ENCODE measurements at places on chromosomes 4 and X.

GRCh38 chrX:39194673-39195072, 393.4 kb downstream of the MID1IP1 start:
- no peak for DNase-seq

- no peak for DNase-seq
Observed at GRCh38 chr4:10003666-10004065, 17.6 kb downstream of the SLC2A9 start.

- no peak for DNase-seq
Observed at GRCh38 chr4:186757696-186758355, 34.2 kb upstream of the FAT1 start.

GRCh38 chr4:102196221-102196620, 149.1 kb downstream of the SLC39A8 start:
- DNase-seq: no peak

- DNase-seq: no peak
Observed at GRCh38 chr4:144818136-144818535, 172.2 kb downstream of the HHIP start.

GRCh38 chr4:69714086-69714485, 46.3 kb downstream of the SULT1B1 start:
- no peak for DNase-seq

- no peak for DNase-seq
Observed at GRCh38 chr4:112296949-112297880, at the start of gene ALPK1. TSS of gene ALPK1 (plus strand) at chr4:112297369.

GRCh38 chr4:1168191-1169101, 3.9 kb downstream of the SPON2 start:
- no peak for DNase-seq

DNA sequence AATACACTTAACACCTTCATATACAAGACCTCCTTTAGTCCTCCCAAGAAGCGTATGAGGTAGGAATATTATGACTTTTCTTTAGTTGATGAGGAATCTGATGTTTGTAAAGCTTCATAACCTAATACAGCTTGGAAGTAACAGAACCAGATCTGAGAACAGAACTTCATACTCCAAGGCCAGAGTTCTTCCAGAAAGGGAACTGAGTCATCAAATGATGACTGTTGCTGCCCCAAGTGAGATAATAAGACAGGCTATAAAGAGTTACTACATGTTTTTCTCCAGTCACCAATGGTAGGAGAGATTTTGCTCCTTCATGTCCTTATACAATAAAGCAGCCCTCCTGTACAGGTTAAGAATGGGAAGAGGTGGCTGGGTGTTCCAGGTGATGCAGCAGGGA, 74.3 kb upstream of the ANXA3 start:
- DNase-seq: no peak

- DNase-seq: no peak
Observed at GRCh38 chr4:59243038-59243437, 1957.1 kb upstream of the ADGRL3 start.

- DNase-seq: no peak
Observed at GRCh38 chr4:48985976-48986653, at the start of gene CWH43. TSS of gene CWH43 (plus strand) at chr4:48986275. CDS start at chr4:48986430, 155 bp downstream.

DNA sequence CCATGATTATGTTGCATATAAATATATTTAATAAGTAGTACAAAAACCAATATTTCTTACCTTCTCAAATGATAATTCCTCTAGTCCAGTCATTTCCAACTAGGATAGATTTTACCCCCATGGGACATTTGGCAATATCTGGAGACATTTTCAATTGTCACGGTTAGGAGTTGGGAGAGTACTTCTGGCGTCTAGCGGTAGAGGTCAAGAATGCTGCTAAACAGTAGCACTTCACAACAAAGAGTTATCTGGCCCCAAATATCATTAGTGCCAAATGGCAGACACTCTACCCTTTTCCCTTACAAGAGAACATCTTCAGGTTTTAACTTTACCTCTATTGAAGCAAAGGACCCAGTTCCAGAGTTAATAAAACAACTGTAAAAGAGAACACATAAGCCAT, 168.1 kb downstream of the FAT4 start:
- no peak for DNase-seq

- DNase-seq: no peak
Observed at GRCh38 chrX:77347572-77347971, 99.6 kb upstream of the FGF16 start.

GRCh38 chr4:166257276-166257675, 384.2 kb downstream of the TLL1 start:
- no peak for DNase-seq

- DNase-seq: no peak
Observed at GRCh38 chrX:137062915-137063617, 29.3 kb upstream of the GPR101 start.

GRCh38 chrX:71492231-71493065, 40.5 kb upstream of the OGT start:
- DNase-seq: peak; percentile 13

DNA sequence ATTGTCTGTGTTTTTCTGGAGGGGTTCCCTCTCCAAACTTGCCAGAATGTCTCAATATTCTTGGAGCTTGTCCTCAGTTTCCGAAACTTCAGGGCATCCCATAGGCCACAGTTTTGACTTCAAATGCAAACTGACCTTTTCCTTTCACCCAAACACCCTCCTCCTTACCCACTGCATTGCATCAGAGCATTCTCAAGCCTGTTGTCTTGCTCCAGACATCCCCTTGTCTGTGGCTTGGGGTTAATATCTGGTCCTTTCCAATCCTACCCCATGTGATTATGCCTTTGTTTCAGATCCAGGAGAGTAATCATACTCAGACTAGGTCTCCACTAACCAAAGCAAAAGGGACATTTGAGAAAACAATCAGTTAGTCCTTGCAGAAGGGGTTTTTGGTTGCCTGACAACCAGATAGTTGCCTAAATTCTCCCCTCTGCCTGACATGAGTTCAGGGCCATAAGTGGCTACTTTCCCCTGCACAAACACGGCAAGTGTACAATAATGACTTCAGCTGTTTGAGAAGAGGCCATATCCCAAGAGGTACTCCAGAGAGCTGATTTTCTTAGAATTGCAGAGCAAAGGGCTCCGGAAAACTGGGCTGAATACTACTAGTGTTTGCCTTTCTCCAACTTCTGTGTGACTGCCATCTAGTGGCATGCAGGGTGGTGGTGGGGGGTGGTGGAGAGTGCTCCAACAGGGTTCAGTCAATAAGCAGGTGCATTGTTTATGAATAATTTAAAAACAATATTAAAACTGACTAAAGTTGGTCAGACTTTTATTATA, 130.2 kb downstream of the CHRDL1 start:
- DNase-seq: no peak

- no peak for DNase-seq
Observed at GRCh38 chrX:106728337-106728736, 1.8 kb downstream of the RNF128 start.

- no peak for DNase-seq
Observed at GRCh38 chr4:76783836-76784235, 114.1 kb downstream of the SOWAHB start.

DNA sequence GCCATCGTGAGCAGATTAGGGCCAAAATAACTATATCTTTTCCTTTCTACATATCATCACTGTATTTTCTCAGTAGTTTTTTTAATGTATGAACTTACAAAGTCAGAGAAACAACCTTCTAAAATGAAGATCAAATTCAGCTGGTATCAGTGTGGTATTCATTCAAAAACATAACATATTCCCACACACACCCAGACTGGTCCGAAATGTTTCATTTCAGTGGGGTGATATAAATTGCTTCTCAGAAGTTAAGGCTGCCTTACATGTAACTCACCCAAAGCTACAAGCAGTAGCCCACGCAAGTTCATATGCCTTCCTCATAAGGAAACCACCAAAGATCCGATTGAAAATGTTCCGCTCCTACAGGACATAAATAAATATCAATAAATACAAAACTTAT, 37.8 kb downstream of the ACOT9 start:
- DNase-seq: no peak

DNA sequence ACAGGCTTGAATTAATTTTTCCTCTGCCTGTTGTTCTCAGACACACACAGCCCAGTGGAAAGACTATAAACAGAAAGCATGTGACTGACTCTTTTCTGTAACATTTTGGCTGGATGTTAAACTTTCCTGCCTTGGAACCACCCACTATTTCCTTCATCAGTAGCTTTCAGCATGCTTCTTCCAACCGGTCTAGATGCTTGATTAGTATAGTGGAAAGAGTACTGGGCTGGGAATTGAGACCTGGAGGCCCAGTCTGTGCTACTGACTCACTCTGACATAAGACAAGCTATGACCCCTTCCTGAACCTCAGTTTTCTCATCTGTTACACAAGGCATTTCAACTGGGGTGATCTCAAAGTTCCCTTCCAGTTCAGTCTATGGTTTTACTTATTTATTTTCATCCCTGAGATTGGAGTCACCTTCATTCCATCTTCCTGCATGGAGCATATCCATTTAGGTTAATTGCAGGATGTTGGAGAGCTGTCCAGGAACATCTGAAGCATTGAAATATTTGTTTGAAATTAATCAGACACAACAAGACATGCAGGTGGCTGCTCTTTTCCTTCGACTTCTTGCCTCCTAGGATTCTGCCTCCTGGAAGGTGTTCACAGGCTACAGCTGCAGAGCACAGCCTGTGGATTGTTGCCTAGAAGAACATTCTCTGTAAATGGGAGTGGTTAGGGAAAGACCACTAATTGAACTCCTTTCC, 173.4 kb downstream of the RTL9 start:
- no peak for DNase-seq

- DNase-seq: no peak
Observed at GRCh38 chr4:120443116-120443515, 376.5 kb upstream of the MAD2L1 start.

DNA sequence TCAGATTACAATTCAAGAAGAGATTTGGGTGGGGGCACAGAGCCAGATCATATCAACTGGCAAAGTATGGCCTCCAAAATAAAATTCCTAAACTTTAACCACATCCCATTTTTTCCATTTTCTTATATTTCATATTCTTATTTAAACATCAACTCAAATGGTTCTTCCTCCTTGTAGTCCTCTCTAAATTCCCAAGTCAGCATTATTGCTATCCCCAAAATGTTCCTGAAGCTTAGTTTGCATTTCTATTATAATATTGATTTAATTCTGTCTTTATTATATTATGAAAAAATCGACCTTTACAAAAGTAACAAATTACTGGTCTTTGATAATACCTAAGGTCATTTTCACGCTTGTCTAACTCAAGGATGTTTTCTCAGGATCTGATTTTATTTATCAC, 67.5 kb downstream of the NPY1R start:
- no peak for DNase-seq

DNA sequence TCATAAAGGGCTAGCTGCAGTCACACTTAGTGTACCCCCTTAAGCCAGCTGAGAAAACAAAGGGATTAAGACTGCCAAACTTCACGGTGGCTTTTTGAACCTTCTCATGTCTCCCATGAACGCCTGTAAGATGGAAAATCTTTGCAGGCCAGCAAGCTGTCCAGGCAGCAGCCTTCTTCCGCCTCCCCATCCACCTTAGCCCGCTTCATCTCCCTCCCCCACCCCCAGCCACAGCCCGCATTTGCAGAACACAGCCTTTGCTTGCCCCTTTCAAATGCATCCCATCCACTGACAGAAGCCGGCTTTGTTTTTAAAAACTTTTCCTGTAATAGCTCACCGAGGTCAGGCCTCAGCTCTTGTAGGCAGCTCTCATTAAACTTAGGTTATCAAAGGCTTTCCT, 113.8 kb upstream of the FAM9B start:
- no peak for DNase-seq

DNA sequence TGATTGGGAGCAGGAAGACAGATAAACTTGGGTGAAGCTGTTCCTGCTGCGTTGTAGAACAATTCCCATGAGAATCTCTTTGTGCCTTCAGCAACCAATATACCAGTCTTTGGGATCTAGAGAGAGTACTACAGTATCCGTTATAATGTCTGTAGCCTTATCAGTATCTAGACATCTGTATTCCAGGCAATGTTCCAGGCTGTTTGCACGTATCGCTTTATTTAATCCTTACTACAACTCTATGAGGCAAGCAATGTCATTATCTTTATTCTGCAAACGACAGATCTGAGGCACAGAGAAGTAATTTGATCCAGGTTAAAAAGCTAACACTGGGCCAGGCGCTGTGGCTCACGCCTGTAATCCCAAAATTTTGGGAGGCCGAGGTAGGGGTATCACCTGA, 251.6 kb downstream of the ARHGAP24 start:
- DNase-seq: no peak

- peak; percentile 0 for DNase-seq
Observed at GRCh38 chrX:44012484-44013096, 39.4 kb upstream of the NDP start.

GRCh38 chr4:147157860-147158701, 212.4 kb upstream of the TTC29 start:
- DNase-seq: no peak

- no peak for DNase-seq
Observed at GRCh38 chr4:72016011-72016410, 15.8 kb upstream of the NPFFR2 start.

- DNase-seq: no peak
Observed at GRCh38 chr4:166493924-166494345, 620.9 kb downstream of the TLL1 start.

GRCh38 chr4:7190691-7191545, 1.4 kb upstream of the SORCS2 start:
- DNase-seq: no peak

DNA sequence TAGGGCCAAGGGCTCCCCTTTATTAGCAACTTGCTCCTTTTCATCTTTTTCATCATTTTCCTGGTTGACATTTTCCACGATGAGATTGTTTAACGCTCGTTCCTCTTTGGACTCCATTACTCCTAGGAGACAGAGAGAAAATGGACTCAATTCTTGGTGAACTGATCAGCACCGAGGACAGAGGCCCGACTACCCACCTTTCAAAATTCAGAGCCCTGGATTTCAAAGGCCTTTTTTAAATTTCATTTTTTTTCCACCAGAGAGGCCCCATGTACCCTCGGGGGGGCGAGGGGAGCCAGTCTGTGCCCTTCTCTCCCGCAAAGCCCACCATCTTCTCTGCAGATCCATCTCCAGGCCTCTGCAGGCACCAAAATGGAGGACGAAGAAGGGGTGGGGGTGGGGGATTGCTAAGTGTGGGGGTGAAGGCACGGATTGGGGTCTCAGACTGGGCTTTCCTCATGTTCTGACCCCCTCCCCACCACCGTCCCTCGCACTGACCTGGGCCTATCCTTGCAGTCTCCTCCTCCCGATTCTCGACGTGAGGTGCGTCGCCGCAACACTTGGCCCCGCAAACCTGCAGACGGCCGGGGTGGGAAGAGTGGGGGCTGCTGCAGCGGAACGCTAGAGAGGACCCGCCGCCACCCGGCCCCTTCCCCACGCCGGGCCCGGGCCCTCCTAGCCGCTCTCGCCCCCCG, 783 bp downstream of the BEX2 start:
- DNase-seq: no peak

- no peak for DNase-seq
Observed at GRCh38 chr4:26105815-26106699, 192.0 kb downstream of the SMIM20 start.

GRCh38 chr4:120088507-120088906, 21.9 kb upstream of the MAD2L1 start:
- DNase-seq: no peak

DNA sequence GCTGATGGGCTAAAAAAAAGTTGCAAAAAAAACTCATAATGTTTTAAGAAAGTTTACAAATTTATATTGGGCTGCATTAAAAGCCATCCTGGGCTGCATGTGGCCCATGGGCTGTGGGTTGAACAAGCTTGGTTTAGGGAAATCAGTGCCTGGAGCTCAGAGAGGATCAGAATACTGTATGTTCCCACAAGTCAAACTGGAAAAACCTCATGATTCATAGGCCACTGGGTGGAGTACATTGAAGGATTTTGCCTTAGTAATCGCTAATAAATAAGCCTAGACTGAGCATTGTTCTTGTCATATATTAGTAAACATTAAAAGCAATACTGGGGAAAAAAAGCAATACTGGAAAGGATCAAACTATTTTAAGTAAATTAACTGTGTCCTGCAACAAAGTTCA, 246.3 kb upstream of the TAPT1 start:
- DNase-seq: no peak

- DNase-seq: no peak
Observed at GRCh38 chr4:84224522-84224921, 274.6 kb downstream of the NKX6-1 start.
